ENCODE measurements at places on chromosomes 11 and 22. TPM values are rescaled to one million over a fixed set of nuclear protein-coding genes. Genes with fewer than 3 reads are reported as not detected.

C22orf15 gene
- not detected for total RNA-seq

TSPAN4 gene
- 34.8 TPM for total RNA-seq

OSBPL5 gene
- total RNA-seq, result 9.2 TPM

TUB gene
- total RNA-seq, result 1.2 TPM

TLCD5 gene
- 0.27 TPM for total RNA-seq

PRMT3 gene
- 14.0 TPM for total RNA-seq

VWCE gene
- total RNA-seq, result 1.5 TPM

WNT11 gene
- total RNA-seq, result 4.7 TPM

DNA sequence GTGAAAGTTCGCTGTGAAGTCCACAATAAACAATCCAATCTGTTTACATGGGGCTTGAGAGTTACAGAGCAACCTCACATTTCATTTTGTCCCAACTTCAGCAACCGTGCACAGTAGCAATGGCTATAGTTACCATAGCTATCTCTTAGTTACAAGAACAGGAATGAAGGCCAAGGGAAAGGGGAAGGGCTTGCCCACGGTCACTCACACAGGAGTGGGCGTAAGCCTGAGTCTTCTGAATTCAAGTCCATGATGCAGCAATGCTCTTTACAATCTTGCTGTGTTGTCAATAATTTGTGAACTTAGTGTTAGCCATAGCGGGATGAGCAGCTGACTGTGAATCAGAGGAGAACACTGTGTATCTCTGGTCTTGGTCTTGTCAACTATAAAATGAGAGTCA, 102.9 kb downstream of the ADAMTS15 start:
- DNase-seq, result no peak

GRCh38 chr22:23109079-23109347, 32.8 kb downstream of the RSPH14 start:
- no peak for DNase-seq

DNA sequence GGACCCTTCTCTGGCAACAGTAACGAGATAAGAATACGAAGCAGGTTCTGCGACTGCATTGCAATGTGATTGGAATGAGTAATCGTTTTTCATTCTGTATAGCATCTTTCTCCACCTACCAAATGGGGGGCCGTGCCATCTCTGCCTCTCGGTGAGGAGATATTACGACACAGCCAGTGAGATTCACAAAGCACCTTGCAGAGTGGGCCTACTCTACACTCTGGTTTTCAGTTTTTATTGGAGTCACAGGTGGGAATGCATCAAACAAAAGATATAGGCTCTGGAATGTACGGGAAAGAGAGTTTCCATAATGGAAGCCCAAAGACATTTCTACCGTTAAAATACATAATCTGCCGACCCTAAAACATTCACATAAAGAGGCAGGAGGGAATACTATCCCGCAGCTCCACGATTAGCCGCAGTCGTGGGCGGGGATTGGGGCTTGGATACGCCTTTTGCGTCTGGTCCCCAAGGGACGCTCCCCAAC, 423 bp upstream of the RTN3 start:
- DNase-seq, result no peak

- DNase-seq, result no peak
Observed at GRCh38 chr11:61974766-61975631, 7.6 kb upstream of the FTH1 start.

- DNase-seq, result no peak
Observed at GRCh38 chr11:98409069-98409468, 611.7 kb upstream of the CNTN5 start.

- peak; percentile 100 for DNase-seq
Observed at GRCh38 chr22:29837741-29838598, at the start of gene ASCC2. ASCC2 (minus strand) TSS chr22:29838274; CDS start chr22:29832325, 5,949 bp downstream.

GRCh38 chr11:95154514-95154913, 64.9 kb downstream of the ENDOD1 start:
- DNase-seq, result no peak

GRCh38 chr22:20583471-20583922, 76.1 kb downstream of the MED15 start:
- DNase-seq, result no peak

GRCh38 chr11:92828556-92828955, 140.9 kb upstream of the MTNR1B start:
- DNase-seq, result no peak

DNA sequence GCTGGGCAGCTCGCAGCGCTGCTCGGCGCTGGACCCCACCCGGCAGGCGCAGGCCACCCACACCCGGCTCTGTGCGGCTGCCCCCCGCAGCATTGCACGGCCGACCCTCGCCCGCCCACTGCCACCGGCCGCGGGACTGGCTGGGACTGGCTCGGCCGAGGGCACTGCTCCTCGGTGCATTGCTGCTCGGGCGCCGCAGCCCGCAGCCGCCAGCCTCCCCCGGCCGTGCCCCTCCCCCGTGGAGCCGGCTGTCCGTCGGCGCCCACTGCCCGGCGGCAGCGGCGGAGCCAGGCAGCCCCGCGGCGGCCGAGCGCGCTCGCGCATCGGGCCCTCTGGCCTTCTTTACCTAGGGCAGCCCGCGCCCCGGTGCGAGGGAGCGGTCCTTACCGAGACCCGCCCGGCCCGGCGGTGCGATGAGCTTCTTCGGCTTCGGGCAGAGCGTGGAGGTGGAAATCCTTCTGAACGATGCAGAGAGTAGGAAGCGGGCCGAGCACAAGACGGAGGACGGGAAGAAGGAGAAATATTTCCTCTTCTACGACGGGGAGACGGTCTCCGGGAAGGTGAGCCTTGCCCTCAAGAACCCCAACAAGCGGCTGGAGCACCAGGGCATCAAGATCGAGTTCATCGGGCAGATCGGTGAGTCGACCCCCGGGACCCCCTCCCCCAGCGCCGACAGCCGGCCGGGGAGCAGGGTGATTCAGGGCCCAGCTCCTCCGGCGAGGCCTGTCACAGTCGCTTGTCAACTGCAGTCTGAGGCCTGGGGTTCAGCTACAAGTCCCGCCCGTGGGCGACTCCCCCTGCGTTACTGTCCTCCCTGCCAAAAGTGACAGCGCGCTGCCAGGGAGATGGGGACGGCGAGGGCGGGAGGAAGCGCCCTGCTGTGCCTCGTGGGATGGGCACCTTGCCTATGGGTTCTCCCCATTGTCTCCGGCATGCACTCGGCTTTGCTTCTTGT, 516 bp downstream of the VPS26B start:
- DNase-seq, result peak; percentile 12

- no peak for DNase-seq
Observed at GRCh38 chr11:93784935-93785360, 866 bp downstream of the MED17 start.

DNA sequence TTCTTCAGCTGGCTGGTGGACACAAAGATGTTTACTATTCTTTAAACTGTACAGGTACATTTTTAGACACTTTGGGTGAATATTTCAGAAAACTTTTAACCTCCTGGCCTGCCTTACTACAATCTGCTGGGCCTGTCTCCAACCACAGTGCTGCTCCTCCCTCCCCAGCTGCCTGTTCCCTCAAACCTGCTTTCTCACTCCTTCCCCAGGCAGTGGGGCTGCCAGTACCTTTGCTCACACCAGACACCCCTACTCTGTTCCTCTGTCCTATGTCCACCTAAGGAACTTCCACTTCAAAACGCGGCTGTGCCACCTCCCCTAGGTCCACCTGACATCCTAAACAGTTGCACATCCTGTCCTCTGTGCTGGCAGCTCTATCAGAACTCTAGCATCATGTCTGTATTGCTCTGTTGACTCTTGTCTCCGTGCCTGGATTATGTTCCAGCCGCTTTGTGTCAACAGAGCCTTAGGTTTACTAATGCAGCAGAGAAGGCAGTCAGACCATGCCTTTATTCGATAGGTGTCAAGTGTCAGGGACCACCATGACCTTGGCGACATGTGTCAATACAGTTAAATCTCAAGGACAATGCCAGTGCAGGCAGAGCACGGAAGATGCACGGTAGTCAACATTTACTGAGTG, 13.4 kb downstream of the ZP1 start:
- no peak for DNase-seq

GRCh38 chr11:33701302-33702230, 940 bp upstream of the C11orf91 start:
- DNase-seq, result no peak

DNA sequence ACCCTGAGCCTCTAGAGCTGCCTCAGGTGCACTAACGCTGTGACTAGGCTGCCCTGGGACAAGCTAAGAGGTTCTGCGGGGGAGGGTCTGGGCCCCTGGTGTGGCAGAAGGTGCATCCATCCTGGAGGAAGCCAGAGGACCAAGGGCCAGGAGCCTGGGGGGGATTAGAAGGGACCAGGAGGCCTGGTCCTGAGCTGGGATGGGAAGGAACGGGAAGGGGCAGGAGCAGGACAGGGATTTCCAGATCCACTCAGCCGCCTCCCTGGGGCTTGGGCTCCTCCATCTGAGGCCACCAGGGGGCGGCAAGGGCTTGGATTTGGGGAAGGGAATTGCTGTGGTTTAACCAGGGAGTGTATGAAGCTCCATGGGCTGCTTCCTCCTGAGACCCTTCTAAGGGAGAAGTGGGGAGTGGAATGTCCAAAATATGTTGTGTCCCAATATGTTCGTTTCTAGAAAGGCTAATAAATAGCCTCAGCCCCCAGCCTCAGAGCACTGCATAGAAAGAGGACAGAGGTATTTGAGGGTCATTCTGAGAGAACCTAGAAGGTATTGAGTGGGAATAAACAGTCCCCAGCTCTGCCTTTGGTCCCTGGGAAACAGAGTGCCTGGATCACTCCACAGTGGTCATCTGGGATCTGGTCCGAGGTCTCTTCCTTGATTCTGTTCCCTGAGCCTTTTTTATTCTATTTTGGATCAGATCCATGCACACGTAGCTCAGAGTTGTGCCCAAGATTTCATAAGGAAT, 17.4 kb upstream of the PRAME start:
- no peak for DNase-seq

DNA sequence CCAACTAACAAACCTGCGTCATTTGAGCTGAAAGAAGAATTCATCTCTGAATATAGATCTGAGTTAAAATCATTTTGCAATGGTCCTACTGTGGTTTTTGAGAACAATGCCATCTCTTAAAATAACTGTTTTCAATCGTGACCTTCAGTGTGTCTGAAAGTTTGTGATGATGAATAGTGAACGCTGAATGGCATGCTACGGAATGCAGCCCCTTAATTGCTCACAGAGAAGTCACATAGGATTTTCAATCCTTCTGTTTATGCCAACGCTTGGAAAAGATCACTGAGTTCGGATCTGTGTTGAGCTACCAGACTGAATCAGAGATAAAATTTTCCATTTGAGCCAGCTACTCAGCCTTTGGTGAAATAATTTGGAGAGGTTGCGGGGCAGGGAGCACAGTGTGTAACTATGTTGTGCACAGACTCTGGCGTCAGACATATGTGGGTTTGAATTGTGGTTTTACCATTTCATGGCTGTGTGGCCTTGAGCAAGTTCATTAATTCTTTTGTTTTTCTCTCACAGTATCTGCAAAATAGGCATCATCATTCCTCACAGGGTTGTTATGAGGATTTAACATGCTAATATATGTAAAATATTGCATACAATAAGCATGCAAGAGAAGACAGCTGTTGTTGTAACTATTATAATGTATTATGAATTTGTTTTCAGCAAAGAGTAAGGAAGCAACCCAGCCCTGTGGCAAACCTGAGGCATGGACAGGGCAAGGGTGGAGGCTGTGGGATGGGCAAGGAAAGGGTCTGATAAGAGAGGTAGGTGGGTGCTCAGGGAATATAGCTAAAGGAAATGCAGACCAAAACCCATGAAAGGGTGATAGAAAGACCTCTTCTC, 679.9 kb downstream of the KCNA4 start:
- DNase-seq, result no peak

DNA sequence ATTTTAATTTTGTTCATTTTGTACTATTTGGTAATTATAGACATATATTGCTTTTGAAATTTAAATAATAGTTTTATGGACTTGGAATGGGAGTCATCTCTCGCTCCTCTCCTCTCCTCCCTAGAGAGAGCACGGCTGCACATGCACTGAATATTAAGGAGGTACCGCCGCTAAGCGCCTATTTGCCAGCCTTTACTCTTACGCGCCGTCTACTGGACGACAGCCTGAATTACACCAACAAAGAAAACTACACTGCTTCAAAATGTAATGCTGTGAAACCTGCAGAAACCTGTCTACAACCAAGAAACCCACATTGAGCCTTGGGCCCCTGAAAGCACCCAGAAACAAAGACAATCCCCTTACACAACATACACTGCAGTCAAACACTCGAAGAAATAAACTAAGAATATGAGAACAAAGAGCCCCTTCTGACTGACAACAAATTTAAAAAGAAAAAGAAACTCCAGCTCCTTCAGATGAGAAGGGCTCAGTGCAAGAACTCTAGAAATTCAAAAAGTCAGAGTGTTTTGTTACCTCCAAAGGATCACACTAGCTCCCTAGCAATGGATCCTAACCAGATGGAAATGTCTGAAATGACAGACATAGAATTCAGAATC, 737.2 kb downstream of the LRRC4C start:
- no peak for DNase-seq

DNA sequence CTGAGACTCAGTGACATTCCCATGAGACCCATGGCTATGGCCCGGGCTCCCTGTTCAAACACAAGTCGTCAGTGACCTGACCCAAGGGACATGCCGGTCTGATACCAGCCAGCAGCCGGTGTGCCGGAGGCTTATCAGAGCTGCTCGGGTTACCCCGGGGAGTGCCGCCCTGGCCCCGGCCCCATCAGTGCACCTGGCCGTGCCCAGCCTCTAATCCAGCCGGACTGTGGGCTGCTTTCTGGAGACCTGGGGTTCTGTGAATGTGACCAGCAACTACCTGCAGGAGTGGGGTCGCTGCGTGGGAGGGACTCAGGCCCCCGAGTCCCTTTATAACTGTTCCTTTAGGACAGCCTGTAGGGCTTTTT, 52.7 kb downstream of the LINC01488 start:
- no peak for DNase-seq

DNA sequence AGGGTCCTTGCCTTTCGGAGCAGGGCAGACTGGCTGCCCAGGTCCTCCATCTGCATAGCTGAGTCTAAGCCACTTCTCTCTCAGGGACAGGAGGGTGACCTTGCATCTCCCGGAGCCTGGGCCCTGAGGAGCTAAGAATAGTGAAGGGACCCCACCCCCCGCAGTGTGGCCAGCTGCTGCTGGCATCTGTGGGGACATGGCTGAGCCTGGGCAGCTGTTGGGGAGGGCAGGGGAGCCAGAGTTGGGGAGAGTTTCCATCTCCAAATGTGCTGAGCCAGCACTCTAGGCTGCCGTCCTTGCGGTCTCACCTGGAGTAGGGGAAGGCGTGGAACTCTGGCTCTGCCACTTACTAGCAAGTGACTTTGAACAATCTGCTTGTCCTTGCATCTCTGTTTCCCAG, 34.8 kb upstream of the SHISAL1 start:
- no peak for DNase-seq

Measured in gastrocnemius medialis (tissue), 4 donors.